ENCODE measurements at places on chromosomes 2 and 18.

DNA sequence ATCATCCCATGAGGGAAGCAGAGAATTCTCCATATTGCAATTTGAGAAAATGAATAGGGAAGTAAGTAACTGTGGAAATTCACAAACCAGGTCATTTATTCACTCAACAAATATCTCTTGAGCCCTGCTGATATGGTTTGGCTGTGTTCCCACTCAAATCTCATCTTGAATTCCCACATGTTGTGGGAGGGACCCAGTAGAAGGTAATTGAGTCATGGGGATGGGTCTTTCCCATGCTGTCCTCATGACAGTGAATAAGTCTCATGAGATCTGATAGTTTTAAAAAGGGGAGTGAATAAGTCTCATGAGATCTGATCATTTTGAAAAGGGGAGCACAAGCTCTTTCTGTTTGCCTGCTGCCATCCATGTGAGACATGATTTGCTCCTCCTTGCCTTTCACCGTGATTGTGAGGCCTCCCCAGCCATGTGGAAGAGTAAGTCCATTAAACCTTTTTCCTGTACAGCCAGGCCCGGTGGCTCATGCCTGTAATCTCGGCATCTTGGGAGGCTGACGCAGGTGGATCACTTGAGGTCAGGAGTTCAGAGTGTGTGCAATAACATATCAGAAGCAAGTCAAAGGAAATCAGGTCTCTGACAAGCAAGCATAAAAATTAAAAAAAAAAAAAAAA is 193.2 kb downstream of the NDUFA10 start:
- no peak for DNase-seq

GRCh38 chr18:22143347-22144340 is 25.7 kb upstream of the GATA6 start:
- DNase-seq = no peak

- DNase-seq = no peak
These were observed 21.7 kb upstream of the CDH2 start for GRCh38 chr18:28198620-28199019.

DNA sequence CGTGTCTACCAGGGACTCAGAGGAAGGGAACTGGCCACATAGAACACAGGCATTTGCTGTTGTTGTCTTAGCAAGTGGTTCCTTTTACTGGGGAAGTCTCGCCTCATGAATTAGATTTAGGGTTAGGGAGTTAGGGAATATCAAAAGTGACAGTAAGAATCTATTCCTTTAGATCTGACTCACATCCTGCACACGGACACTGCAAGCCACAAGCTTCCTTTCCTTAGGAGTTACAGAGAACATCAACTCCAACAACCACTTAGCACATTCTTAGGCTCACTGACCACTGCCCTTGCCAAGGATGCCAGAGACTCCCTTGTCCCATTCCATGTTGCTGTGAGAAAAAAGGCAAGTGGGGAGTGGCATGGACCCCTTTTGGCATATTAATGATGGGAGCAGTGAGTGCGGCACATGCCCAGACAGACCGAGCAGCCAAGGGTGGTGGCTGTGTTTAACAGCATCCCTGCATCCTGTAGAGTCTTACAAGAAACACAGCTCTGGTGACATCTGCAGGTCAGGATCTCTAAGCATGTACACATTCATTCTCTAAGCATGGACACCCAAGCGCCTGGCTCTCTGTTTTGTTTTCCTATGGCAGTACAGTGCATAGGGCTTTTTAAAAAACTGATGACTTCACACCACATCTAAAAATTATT is 745.6 kb upstream of the RAB6C start:
- no peak for DNase-seq

- no peak for DNase-seq
These were observed 42.2 kb upstream of the TBR1 start for GRCh38 chr2:161373942-161374341.

DNA sequence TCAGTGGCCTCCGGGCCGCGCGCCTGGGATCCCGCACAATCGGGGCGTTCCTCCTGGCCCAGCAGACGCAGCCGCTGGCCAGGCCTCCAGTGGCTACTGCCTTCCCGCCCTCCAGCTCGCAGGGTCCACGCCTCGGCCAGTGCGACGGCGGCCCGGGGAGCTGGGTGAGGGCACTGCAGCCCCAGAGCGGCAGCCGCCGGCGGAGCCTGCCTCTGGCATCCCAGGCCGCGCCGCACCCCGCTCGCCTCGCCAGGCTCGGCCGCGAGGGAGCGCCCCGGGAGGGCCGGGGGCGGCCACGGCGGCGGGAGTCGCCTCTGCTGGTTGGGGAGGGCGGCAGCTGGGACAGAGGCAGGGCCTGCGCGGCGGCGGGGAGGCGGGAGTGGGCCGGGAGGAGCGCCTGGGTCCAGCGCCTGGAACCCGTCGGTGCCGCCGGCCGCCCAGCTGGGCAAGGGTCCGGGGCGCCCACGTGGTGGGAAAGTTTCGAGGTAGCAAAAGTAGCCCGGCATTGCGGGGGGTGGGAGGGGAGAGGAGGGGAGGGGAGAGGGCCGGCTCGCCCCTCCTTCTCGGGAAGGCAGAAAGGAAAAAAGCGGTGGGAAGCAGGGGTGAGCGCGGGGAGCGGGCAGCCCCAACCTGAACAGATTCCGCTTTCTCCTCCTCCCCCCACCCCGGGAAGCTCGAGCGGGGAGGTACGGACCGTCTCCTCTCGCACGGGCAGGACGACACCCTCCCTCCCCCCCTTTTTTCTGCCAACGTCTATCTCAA is 1.5 kb upstream of the INHBB start:
- DNase-seq = peak; percentile 75

- peak; percentile 81 for DNase-seq
These were observed 107.1 kb upstream of the TTN start for GRCh38 chr2:178914259-178914849.

- DNase-seq = no peak
These were observed 88.9 kb downstream of the PXDN start for GRCh38 chr2:1655461-1655860.

DNA sequence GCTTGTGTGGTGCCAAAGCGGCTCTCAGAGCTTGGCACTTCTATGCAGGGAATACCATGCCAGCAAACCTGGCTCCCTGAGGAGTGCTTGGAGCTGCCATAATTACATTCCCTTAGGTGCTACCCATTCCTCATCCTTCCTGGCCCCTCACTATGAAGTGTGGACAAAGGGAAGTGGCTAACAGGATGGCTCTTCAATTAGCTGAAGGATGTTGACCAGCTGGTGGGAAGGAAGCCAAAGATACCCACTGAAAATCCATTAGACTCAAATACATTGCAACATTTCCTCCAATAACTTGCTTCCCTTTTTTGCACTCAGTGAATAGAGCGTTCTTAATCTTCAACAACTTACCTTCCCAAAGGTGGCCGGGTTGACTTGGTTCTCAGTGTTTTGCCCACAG is 8.5 kb downstream of the RFX8 start:
- no peak for DNase-seq

- DNase-seq = no peak
These were observed 98.0 kb upstream of the ZSWIM2 start for GRCh38 chr2:186946896-186947467.

DNA sequence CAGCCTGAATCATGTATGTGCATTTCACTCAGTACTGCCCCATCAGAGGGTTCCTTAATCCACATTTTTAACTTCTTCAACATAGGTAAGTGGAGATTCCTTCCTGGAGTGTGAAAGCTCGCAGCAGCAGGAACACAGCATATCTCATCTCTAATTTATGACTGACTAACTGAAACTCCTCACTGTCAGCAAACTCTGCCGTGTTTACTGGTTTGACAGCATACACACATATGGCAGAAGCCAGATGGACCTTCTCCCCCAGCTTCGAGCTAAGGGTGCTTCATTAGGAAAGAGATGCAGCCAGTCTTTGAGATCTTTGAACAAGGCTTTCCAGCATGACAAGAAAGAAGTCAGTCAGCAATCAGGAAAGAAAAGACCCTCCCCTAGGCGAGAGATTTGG is 200.3 kb upstream of the ACVR2A start:
- DNase-seq = no peak

DNA sequence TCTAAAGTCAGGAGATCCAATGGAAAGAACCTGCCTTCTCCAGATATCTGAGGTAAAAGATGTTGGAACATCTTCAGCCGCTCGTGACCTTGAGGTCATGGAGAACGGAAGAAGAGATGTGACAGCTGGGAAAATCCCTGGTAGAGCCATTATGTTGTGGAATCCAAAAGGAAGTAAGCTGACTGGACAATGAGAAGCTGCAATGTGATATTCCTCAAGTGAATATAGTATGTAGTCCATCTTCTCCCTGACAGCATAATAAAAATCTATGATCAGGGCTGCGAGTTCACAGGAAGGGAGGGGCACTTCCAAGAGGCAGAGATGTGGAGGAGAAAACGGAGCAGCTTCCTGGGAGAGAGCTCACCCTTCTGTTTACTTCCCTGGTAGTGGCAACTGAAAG is 201.0 kb upstream of the SP5 start:
- DNase-seq = no peak

DNA sequence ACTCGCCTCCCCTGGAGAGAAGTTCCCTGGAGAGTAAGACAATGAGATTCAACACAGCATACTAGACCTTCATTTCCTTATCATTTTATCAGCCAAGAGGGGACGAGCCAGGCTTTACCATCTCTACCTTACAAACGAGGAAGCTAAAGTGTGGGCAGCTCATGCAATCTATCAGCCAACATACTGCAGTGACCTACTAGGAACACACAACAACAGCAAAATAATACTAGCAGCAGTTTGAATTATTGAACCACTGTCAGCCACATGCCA is 60.0 kb upstream of the TEX51 start:
- DNase-seq = no peak

DNA sequence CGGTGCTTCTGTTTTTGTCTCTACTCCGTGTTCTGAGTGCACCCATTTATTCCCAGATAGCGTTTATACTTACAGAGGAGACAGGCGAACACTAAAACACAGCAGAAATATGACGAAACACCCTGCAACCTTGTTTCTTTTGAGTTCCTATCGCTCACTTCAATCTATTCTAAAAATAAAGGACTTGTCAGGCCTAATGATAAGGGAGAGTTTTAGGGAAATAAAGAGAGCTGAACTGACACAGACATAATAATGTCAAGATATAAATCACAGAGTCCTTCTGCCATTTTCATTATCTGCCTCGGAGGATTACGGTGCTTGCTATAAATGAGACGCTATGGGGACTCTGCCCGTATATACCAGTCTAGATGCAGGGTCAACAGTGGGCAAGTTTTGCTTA is 659.7 kb upstream of the SALL3 start:
- DNase-seq = no peak

DNA sequence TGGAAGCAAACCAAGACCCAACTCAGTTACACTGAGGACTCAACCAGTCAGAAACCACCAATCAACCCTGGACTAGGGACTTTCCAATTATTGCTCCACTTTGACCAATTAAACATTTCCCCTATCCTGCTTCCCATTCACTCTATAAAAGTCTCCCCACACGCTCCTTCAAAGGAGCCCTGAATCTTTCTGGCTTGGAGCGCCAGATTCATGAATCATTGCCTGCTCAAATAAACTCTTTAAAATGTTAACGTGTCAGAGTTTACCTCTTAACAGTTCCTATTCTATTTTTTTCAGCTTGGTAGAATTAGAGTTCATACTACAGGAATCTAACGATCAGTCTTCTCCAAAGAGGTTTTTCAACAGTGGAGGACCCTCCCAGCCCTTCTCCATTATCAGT is 20.7 kb upstream of the SULT1C2 start:
- peak; percentile 76 for DNase-seq

- DNase-seq = no peak
These were observed 60.5 kb downstream of the NCAPH start for GRCh38 chr2:96396095-96396494.

- no peak for DNase-seq
These were observed 100.9 kb upstream of the TNP1 start for GRCh38 chr2:216960671-216961268.

- no peak for DNase-seq
These were observed 170.9 kb upstream of the GATA6 start for GRCh38 chr18:21998486-21998885.

GRCh38 chr2:115160531-115161080 is 718.2 kb downstream of the DPP10 start:
- DNase-seq = no peak

DNA sequence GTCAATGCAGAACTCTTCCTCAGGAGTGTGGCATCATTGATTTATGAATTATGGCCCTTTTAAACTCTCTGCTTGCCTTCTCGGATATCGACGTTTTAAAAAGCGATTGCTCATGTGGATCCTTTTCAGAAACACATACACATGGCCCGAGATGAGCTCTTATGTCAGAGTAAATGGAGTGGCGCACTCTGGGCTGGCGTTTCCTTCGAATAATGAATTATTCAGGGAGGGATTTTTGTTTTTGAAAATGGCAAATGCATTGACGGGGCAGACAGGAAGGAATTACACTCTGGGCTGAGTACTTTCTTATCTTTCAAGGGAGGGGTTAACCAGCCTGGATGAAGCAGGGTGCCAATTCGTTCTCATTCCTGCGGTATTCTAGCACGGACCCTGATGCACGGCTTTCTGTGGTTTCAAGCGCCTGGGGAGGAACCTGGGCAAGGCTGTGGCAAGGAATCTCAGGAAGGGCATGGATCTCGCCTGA is 142.7 kb downstream of the PRKCE start:
- DNase-seq = no peak

DNA sequence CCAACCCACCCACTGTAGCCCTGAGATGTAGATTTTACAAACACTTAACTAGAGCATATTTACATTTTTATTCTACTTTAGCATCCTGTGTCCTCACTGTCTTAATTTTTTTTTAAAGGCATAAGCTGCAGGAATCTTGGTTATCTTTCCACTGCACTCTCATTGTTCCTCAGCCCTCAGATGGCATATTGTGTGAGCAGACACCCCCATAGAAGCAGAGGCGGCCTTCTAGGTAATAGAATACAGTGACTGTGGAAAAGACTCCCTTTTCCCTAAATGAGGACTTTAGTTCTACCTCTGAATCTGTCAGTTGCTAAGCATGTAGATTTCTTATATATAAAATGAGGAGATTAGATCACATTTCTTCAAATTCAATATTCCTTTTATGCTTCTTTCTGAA is 543.5 kb upstream of the SPHKAP start:
- DNase-seq = no peak

DNA sequence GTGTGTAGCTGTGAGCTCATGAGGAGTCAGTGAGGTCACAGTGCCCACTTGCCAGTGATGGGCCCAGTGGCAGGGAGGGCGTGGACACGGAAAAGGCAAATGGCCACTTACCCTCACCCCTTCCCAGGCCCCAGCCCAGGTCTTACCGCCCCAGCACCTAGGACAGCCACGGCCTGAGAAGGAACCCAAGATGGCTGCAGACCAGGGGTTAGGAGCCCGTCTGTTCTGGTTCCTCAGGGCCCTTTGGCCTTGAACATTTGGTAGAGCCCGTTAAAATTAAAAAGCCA is 74.1 kb downstream of the EMX1 start:
- DNase-seq = no peak

DNA sequence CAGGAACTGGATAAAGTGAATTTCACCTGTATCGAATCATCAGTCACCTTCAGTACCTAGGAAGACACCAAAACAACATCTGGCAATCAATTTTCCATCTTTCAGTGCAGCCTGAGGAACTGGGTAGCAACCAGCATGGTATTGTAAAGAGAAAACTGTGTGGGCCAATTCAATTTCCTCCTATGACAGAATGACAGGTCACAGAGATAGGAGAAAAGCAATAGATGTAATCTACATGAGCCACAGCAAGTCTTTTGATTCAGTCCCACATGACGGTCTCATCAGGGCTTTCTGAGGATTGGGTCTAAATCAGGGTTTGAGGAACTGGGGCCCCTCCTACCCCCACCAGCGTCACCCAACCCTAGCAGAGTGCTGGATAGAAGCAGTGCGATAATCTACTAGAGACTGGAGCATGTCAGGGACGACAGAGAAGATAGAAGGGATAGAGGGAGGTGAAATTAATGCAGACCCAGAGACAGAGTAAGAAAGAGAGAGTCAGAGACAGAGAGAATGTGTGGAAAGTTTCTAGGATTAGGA is 268.7 kb downstream of the LRRTM1 start:
- no peak for DNase-seq
